ENCODE measurements at places on chromosomes 5 and 9.

- DNase-seq: no peak
Measured at GRCh38 chr5:18699681-18700080, 1065.4 kb downstream of the TAF11L14 start.

DNA sequence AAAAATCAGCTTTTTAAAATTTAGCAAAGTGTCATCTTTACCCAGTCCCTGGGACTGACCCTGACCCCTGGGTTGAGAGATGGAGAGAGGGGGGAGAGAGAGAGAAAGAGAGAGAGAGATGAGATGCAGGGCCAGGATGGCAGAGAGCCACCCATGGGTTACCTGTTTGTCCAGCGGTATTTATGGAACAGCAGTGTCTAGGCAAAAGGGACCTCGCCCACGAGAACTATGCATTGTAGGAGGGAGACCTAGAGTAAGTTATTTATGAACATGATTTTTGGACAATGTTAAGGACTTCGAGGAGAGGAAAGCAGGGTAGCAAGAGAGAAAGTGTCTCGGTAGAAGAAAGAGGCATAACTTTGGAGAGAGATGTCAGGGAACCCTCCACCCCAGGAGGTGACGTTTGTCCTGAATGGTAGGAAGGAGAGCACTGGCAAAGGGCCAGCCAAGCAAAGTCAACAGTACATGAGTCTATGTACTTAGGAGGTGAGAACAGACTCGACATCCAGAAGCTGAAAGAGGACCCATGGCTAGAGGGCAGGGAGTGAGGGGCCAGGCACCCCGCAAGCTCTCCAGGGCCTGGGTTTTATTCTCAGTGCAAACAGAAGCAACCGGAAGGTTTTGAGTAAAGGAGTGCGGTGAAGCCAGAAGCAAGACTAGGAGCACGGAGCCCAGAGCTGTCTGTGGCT, 30.5 kb upstream of the MSX2 start:
- no peak for DNase-seq

DNA sequence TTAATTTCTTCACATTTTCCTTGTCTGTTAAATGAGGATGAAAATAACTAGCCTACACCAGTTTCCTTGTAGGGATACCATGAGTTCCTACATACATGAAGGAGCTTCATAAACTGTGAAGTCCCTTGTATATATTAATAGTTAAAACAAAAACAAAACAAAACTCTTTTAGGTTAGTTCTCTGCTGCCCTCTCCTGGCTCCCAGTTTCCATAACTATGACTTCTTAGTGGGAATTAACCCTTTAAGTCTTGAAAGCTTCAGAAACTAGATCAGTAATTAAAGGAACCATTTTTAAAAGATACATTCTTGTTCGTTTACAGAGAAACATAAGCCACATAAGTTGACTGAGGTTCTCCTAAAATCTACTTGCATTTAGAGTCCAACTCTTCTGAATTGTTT, 500.0 kb upstream of the C9orf72 start:
- no peak for DNase-seq

DNA sequence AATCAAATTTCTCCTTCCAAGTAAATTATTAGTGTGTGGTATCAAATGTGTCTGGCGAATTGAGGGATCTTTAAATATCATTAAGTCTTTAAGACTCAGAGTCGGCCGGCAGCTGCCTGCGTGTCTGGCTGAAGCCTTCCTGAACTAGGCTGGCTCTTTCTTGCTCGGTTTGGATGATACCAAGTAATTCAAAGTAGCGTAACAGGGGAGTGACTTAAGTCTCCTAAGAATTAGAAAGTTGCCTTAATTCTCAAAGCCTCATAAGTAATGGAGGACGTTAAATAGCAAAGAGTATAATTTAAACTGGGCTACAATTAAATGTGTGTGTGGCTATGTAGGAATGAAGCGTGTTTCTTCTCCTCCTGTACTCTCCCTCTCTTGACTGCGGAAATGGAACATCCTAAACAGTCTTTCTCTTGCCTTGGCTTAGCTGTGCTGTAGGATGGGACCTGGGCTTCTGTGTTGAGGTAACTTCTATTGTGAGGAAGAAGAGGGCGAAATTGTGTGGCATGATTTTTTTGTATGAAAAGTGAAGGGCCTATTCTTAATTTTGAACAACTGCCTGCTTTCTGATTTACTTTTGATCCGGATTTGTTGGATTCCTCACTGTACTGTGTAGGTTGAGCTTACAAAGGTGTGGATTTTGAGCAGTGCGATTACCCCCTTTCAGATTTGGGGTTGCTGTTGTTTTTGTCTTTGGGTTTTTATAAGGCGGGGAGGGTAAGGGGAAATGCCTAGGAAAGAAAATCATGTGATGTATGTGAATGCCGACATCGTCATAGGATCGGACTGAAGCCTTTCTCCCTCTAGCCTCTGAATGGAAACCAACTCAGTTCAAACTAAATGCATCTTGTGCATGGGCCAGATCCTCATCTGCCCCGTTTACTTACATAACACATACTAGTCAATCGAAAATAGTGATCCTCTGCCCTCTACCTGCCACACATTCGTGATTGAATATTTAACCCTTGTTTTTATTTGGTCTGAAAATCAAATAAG, 29.9 kb downstream of the CPEB4 start:
- DNase-seq: peak; percentile 49

- no peak for DNase-seq
Measured at GRCh38 chr5:62065050-62065449, 241.0 kb upstream of the KIF2A start.

DNA sequence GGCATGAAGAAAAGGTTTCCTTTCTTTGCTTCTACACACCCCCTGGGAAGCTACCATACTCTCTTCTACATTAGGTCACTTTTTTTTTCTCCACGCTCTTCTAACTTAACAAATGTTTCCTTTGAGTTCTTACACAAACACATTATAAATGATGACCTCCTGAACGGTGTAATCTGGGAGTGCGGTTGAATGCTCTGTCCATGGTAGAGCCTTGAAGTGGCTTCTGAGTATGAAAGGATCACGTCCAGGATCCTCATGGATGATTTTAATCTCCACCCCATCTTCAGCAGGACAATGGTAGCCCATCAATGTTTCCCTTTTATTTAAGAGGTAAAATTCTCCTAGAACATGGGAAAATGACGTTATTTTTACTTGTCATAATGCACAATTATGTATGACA, 587.3 kb downstream of the SEMA5A start:
- DNase-seq: no peak

GRCh38 chr9:135547756-135548736, 2.1 kb downstream of the OBP2A start:
- DNase-seq: no peak

DNA sequence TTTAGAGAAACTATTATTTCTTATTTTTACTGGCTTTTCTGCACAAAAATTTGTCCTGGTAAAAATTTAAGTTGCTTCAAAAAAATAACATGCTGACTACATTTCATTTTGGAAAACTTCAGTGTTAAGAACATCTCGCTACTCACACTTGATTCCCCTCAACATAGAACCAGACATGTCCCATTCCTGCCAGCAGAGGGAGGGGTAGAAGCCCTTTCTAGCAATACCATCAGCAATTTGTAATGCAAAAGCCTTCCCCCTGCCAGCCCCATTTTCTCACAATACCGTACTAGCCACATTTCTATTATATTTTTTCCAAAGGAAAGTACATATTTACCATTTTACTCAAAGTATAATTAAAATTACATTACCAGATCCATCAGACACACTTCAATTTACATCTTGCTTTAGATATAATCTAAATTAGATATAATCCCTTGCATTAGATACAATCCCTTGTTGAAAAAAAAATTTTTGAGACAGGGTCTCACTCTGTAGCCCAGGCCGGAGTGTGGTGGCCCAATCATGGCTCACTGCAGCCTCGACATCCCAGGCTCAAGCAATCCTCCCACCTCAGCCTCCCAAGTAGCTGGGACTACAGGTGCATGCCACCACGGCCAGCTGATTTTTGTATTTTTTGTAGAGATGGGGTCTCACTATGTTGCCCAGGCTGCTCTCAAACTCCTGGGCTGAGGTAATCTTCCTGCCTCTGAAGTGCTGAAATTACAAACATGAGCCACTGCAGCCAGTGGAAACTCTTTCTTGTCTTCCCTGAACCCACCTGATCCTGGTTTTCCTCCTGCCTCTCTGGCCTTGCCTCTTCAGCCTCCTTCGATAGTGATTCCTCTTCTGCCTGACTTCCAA, 39.6 kb upstream of the IDNK start:
- DNase-seq: peak; percentile 14

DNA sequence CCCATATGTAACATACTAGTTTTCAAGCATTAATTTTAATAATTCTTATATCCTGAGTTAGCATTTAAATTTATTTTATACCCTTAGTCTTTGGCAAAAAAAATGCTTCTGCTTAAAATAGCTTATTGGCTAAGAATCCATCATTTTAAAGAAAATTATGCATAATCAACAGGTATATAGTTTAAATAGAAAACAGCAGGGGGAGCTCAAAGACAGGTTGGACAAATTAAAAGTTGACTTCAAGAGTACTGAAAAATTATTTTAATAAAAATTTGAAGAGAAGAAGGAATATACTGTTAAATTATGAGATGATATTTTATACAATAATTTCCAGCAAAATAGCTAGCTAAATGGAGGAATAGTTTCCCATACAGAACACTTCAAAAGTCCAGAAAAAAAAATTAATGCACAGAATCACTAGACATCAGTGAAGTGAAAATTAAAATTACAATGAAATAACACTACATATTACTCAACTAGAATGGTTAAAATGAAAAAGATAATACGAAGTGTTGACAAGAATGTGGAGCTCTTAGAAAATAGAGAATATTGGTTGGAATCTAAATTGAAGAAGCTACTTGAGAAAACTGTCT, 387.1 kb downstream of the PDE4D start:
- DNase-seq: no peak

GRCh38 chr9:135850737-135851136, 56.6 kb downstream of the CAMSAP1 start:
- no peak for DNase-seq

DNA sequence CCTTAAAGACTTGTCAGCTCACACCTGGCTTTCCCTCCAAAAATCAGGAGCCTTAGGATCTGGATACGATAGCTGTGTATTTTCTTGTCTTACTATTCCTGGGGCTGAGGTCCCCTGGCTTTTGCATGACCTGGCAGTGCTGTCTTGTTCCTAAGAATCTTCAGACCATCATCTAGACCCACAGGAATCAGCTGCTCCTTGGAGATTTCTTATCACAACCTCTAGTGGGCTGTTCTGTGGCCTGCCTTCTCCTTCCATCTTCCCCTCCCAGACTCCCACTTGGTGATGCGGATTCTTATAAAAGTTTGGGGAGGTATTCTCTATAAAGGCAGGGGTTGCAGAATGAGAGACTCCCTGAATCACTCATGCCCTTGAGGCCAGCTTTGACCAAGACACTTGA, 21.4 kb downstream of the LCP2 start:
- DNase-seq: no peak

DNA sequence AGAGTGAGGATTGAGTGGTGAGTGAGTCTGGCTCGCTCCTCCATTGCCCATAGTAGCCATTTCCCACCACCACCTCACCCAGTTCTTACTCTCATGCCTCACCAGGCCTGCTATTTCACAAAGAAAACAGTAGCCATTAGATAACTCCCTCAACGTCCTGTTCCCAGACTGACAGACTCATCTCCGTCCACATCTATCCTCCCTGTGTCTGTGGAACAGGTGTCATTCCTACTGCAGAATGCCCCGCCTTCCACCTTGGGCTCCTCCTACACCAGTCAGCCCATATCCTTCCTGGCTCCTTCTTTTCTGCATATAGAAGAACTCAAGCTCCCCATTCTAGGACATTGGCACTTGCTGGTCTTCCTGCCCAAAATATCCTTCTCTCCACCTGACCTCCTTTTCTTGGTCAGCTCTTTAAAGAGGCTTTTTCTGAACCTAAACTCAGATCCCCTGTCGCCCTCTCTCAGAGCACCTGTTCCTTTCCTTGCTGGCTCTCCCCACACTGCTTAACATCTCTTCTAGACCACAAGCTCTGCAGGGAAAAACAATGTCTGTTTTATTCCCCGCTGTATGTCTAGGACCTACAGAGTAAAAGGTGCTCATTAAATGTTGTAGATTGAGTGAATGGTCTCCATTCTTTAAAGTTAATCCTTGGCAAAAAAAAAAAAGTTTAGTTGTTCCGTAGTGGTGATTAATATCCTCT, 3.2 kb downstream of the TNFAIP8 start:
- no peak for DNase-seq

GRCh38 chr5:38403406-38403805, 145.0 kb downstream of the EGFLAM start:
- DNase-seq: no peak

DNA sequence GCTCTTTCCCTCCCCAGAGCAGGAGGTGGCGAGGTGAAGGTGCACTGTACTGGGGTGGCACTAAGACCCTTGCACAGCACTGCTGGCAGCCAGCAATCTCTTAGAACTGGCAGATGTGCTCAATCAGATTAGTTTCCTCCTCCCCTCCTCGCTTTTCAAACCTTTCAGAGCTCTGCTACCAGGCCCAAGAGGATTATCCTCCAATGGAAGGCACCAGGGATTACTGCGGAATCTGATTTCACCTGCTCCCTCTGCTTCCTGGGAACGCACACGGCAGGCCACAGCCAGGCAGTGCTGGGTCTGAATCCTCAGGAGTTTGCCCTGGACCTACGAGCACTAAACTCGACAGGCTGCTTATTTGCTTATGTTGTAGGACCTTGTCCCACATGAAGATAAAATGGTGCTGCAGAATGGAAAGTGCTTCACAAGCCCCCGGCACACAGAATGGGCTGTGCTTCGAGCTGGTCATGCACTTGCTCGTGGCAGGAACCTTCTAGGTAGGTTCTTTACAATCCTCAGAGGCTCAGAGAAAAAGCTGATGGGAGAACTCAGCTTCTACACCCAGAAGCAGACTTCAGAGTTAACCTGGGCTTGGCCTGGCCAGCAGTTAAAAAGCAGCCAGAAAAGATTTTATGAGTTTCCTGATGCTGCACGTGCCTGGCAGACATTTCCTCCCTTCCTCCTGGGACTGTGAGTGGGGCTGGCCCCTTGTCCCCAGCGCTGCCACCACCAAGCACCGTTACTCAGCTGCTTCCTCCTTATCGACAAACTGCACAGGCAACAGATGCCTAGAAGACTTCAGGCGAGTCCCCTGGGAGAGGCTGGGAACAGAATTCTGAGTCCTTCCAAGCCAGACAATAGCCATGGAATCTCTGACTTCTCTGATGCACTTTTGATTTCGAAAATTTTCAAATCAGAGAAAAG, 33.1 kb downstream of the FABP6 start:
- DNase-seq: no peak

DNA sequence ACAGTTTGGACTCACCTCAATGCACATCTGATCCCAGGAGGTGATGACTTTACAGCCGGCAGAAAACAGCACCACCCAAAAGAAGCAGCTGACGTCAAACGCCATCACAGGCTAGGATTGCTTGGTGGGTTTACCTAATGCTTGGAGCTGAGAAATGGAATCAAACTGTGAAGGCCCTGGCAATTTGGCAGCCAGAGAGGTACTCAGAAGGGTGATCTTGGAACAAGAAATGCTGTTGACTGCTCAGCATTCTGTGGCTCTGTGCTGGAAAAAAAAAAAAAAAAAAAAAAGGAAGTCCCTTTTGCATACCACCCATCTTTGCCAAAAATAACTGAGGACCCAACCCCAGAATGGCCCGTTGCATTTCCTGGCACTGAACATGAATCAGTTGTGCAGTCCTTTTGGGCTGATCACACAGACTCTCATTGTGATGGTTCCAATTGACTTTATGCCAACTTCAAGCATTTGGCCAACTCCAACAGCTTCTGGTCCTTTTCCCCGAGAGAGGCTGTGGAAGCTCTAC, at the start of gene CD180:
CD180 (minus strand) TSS at position 263 of the 523 bp plus-strand sequence; CDS start at position 105, 158 bp downstream.
- no peak for DNase-seq

- no peak for DNase-seq
Measured at GRCh38 chr5:94670726-94671125, 52.3 kb downstream of the SLF1 start.
